ENCODE measurements at places on chromosomes 5 and 9. TPM values are rescaled to one million over a fixed set of nuclear protein-coding genes. Genes with fewer than 3 reads are reported as not detected.

- H3K36me3 ChIP-seq: no peaks in the 10 kb centered on the region
- H3K4me1 ChIP-seq: no peaks in the 10 kb centered on the region
- H3K27me3 ChIP-seq: no peaks in the 10 kb centered on the region
- H3K27ac ChIP-seq: no peak overlapping the region
- no peak overlapping the region for H3K4me3 ChIP-seq
Measured at GRCh38 chr5:14816999-14817761, 54.4 kb downstream of the ANKH start.

Gene LCN6
- total RNA-seq: not detected

Gene MEF2C
- 0.26 TPM for total RNA-seq

DNA sequence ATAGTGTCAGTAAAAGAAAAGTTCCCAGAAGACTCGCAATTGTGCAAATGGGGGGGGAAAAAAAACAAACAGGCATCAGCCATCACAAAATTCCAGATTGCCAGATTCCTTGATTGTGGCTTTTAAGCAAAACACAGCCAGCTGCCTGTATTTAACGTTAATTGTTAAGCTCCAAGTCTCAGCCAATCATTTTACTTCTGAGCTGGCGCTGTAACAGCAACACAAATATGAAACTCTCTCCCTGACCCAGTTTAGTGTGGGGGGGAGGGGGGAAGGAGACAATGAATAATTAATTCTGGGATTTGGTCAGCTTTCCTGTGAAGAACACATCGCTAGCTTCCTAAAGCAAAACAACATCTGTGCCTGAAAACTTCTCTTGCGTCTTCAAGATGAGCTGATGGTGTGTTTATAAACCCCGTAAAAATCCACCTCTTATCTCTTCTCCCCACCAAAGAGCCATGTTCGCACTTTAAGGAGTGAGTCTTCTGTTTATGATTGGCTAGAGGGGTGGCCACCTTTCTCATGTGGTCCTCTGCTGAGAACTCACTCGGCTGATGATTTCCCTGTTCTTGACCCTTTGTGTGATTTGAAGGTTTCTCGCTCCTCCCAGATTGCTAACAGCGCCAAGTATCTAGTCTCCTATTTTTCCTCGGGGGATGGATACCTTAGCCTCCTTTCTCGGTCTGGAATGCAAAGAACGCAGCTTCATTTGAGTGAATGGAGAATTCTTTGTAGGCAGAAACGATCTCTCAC lies 160.2 kb upstream of the DAPK1 start:
- H3K27me3 ChIP-seq: peaks cover 19% of the 10 kb centered on the region
- H3K36me3 ChIP-seq: no peaks in the 10 kb centered on the region
- no peak overlapping the region for H3K27ac ChIP-seq
- peak overlapping the region; percentile 67 for H3K4me3 ChIP-seq
- peaks cover 15% of the 10 kb centered on the region for H3K4me1 ChIP-seq

GRCh38 chr5:72246954-72247442 lies 73.0 kb downstream of the MRPS27 start:
- H3K27me3 ChIP-seq: no peaks in the 10 kb centered on the region
- H3K27ac ChIP-seq: peak overlapping the region; percentile 35
- no peak for DNase-seq

- no peak for DNase-seq
- H3K36me3 ChIP-seq: no peaks in the 10 kb centered on the region
- no peaks in the 10 kb centered on the region for H3K4me1 ChIP-seq
- H3K27ac ChIP-seq: no peak overlapping the region
- no peaks in the 10 kb centered on the region for H3K27me3 ChIP-seq
- no peak overlapping the region for H3K4me3 ChIP-seq
Measured at GRCh38 chr9:36566813-36567221, 5.9 kb upstream of the MELK start.

Gene CDH6
- total RNA-seq: 18.0 TPM

GRCh38 chr9:114276908-114277821 lies 45.7 kb upstream of the ORM1 start:
- H3K27me3 ChIP-seq: no peaks in the 10 kb centered on the region
- DNase-seq: no peak
- no peak overlapping the region for H3K27ac ChIP-seq
- H3K4me1 ChIP-seq: no peaks in the 10 kb centered on the region
- H3K36me3 ChIP-seq: no peaks in the 10 kb centered on the region

- H3K27me3 ChIP-seq: no peaks in the 10 kb centered on the region
- H3K4me1 ChIP-seq: no peaks in the 10 kb centered on the region
- no peak overlapping the region for H3K27ac ChIP-seq
- no peak overlapping the region for H3K4me3 ChIP-seq
- DNase-seq: peak; percentile 5
- no peaks in the 10 kb centered on the region for H3K36me3 ChIP-seq
Measured at GRCh38 chr5:125894383-125894782, 528.8 kb upstream of the GRAMD2B start.

GRCh38 chr9:35923927-35924763 lies 14.9 kb downstream of the SPAAR start:
- no peaks in the 10 kb centered on the region for H3K27me3 ChIP-seq
- H3K27ac ChIP-seq: no peak overlapping the region
- no peak overlapping the region for H3K4me3 ChIP-seq

DNA sequence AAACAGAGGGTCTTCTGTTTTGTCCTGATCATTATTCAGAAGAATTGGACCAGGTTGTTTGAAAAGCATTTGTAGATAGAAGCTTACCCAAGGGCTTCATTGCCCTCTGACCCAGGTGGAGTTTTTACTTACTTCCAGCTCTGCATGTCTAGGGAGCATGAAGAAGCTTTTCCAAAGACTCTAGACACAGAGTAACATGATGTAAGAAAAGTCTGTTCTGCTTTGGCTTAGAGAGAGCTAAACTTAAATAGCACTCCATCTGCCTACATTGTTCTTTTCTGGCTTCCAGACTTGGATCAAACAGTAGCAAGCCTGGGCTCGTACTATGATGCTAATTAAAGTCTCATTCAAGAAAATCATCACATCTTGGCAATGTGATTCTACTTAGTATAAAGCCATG lies 112.1 kb downstream of the SNCAIP start:
- no peaks in the 10 kb centered on the region for H3K36me3 ChIP-seq
- H3K27me3 ChIP-seq: no peaks in the 10 kb centered on the region
- no peak overlapping the region for H3K27ac ChIP-seq
- H3K4me1 ChIP-seq: peaks cover 11% of the 10 kb centered on the region
- DNase-seq: peak; percentile 15

DNA sequence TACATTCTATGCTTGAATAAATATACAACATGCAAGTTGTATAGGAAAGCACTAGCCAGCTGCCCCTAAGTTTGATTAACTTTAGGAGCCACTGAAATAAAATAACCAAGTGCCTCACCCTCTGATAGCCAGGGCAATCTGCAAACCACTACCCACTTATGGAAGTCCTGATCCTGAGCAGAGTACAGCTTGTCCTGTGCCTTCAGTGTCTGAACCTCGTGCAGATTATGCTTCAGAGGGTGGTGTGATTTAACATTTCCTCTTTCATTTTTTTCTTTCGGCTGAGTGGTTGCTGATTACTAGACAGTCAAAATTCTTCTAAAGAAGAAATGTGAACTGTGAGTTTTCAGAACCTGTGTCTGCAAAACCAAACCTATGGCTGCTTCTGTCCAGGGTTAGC lies 327.7 kb downstream of the PIK3R1 start:
- H3K36me3 ChIP-seq: no peaks in the 10 kb centered on the region

DNA sequence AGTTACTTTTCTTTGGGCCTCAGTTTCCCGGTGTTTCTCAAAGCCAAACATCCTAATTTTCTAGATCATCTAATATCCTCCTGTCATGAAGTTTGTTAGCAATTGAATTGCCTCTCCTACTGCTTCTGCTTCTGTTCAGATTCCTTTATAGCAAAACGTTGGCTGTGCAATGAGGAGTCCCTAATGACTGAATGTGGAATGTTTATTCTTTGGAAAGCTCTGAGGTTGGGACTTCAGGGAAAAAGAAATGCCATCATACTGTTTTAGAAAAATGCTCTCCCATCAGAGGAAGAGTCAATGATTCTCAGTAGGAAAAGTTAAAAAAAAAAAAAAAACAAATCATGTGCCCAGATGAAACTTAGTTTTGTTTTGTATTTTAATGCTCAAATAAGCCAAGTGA lies 268.7 kb upstream of the PAPPA start:
- no peak overlapping the region for H3K27ac ChIP-seq
- no peak for DNase-seq
- no peaks in the 10 kb centered on the region for H3K36me3 ChIP-seq
- no peaks in the 10 kb centered on the region for H3K27me3 ChIP-seq
- H3K4me3 ChIP-seq: no peak overlapping the region
- H3K4me1 ChIP-seq: no peaks in the 10 kb centered on the region

DNA sequence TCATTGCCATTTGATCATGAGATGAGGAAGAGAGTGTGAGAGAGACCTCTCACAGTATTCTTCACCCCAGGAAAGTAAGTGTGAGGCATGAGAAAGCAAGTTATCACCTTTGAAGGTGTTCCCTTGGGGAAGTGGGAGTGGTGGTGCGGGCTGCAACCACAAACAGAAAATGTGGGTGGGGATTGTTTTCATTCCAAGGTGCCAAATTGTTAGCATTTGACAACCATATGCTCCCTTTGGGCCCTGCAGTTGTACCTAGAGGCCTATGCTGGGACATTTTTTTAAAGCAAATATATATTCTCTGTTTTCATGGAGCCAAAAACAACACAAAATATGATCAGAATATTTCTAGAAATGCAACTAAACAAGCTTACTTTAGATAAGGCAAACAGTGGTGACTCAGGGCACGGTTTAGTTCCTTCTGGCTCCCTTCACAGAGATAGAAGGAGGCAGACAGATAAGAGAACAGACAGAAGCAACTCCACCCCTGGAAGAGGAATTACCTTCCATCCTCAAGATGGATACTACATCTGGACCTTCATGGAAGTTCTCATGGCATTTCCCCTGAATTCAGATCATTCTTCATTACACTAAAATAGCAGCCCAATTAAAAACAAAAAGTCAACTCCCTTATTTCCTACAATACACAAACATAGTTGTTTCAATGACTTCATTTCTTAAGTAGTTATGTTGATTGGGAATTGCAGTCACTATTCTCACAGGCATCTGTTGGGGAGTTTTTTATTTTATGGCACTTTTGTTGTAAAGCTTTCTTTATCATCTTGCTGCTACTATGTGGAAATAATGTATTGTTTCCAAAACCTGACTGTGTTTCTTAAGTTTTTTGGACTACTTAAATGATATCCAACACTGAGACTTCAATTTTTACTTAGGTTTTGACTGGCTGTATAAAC lies 416.6 kb downstream of the PLK2 start:
- H3K36me3 ChIP-seq: no peaks in the 10 kb centered on the region
- DNase-seq: no peak
- no peaks in the 10 kb centered on the region for H3K4me1 ChIP-seq
- H3K27ac ChIP-seq: no peak overlapping the region
- no peak overlapping the region for H3K4me3 ChIP-seq
- no peaks in the 10 kb centered on the region for H3K27me3 ChIP-seq

DNA sequence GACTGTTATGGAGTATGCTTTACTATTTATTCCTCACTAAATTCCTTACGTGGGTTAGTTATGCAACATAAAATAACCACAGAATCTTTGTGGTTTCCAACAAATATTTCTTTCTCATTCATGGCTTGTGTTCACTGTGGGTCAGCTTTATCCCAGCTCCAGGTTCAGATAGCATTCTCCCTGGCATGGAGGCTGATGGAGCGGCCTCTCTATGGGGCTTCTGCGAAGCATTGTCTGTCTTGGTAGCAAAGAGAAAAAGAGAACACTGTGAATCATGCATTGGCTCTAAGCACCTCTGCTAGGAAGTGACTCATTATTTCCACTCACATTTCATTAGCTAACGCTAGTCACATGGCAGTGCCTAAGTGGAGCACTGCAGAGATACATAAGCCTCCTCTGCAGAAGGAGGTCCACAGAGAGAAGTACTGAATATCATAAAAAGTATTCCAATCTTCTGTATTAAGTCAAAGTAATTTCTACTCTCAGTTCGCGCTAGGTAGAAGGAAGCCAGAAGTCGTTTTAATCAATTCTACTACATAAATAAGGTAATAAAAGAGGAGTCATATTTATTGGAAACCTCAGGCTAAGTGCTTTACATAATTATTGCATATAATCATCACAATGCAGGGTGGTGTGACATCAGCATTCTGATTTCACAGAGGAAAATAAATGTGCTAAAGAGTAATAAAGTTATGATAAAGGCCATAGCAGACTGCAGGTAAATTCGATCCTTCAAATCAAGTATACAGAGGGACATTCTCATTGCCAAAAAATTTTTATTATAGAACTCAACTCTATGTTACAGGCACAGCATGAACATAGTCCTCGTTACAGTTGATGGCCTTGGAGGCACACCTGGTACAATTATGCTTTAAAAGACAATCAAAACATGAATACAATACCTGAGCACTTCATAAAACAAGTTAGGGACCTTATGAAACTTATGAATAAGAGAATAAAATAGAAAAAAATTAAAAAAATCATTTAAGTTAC lies 531.1 kb downstream of the CETN3 start:
- no peaks in the 10 kb centered on the region for H3K27me3 ChIP-seq
- no peak overlapping the region for H3K27ac ChIP-seq
- H3K4me3 ChIP-seq: no peak overlapping the region
- peak; percentile 3 for DNase-seq
- H3K4me1 ChIP-seq: no peaks in the 10 kb centered on the region

GRCh38 chr5:135246923-135247795 lies 151.9 kb downstream of the MACROH2A1 start:
- peaks cover 17% of the 10 kb centered on the region for H3K4me1 ChIP-seq
- H3K27ac ChIP-seq: no peak overlapping the region
- no peak overlapping the region for H3K4me3 ChIP-seq
- no peaks in the 10 kb centered on the region for H3K36me3 ChIP-seq
- no peaks in the 10 kb centered on the region for H3K27me3 ChIP-seq
- no peak for DNase-seq

- no peaks in the 10 kb centered on the region for H3K27me3 ChIP-seq
- no peak overlapping the region for H3K4me3 ChIP-seq
- no peak for DNase-seq
- H3K36me3 ChIP-seq: no peaks in the 10 kb centered on the region
Measured at GRCh38 chr9:128077847-128078503, 9.9 kb downstream of the SLC25A25 start.

DNA sequence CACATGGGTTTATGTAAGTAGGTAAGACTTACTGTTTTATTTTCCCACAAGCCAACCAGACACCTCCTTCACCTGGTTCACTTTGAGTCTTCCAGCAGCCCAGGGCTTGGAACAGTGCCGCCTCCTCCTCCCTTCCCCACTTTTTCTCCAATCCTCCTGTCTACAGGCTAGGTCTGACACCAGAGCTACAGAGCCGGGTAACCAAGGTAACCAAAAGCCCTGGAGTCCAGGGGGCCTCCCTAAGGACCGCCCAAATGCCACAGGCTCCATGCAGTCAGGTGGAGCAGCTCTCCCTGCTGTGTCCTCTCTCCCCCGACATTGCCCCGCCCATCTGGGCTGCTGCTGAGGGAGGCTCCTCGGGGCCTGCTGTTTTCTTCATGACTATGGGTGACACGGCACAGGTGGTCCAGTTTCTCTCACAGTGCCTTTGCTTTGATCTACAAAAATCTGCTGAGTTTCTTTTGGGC lies 138.0 kb upstream of the EFNA5 start:
- H3K4me3 ChIP-seq: peak overlapping the region; percentile 18
- peaks cover 87% of the 10 kb centered on the region for H3K4me1 ChIP-seq
- peak overlapping the region; percentile 95 for H3K27ac ChIP-seq

GRCh38 chr9:120698766-120699165 lies 15.5 kb downstream of the MEGF9 start:
- no peak overlapping the region for H3K27ac ChIP-seq
- H3K27me3 ChIP-seq: peaks cover 30% of the 10 kb centered on the region
- no peaks in the 10 kb centered on the region for H3K36me3 ChIP-seq

Gene OMD
- not detected for total RNA-seq

Gene FOXD1
- 0.12 TPM for total RNA-seq

- peaks cover 2% of the 10 kb centered on the region for H3K27me3 ChIP-seq
- peaks cover 11% of the 10 kb centered on the region for H3K4me1 ChIP-seq
- H3K27ac ChIP-seq: no peak overlapping the region
- no peak for DNase-seq
- no peak overlapping the region for H3K4me3 ChIP-seq
- H3K36me3 ChIP-seq: no peaks in the 10 kb centered on the region
Measured at GRCh38 chr5:14115323-14115895, 27.7 kb upstream of the TRIO start.
